Panc1 (cell line): ENCODE measurements at places on chromosomes 7 and 10.

GRCh38 chr7:68476966-68477365 lies 1121.3 kb upstream of the AUTS2 start:
- DNase-seq: no peak

DNA sequence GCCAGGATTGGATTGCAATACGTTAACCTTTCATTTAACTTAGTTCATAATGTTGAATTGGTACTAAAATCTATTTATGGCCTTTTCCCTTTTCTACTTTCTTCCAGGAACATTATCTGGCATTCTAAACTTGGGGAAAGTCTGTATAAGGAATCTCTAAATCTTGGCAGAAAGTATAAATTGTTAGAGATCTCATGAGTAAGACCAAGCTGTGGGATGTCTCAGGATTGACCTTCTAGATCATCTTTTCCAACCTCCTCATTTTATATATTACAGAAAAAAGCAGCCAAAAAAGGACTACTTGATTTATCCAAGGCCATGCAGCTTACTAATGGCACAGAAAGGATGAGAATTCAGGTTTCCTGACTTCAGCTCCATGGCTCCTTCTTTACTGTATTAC lies 598.3 kb downstream of the INHBA start:
- no peak for DNase-seq

DNA sequence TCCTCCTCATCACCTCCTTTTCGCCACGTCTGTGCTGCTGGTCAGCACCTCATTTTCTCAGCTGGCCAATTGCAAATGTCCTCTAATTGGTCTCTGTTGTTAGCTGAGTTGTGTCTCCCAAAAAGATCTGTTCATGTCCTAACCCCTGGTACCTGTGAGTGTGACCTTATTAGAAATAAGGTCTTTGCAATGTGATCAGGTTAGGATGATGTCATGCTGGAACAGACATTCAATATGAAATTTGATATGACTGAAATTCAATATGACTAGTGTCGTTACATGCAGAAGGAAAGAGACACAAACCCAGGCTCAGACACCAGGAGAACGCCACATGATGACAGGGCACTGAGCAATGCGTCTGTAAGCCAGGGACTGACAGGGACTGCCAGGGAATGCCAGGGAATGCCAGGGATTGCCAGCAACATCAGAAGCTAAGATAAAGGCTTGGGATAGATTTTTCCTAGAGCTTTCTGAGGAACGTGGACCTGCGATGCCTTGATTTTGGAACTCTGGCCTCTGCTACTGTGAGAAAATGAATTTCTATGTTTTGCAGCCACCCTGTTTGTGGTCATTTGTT lies 77.5 kb upstream of the CXCL12 start:
- DNase-seq: no peak

- DNase-seq: no peak
Measured at GRCh38 chr7:27116962-27117886, 13.3 kb downstream of the HOXA4 start.

GRCh38 chr10:85447690-85448089 lies 918.9 kb downstream of the GRID1 start:
- DNase-seq: no peak

DNA sequence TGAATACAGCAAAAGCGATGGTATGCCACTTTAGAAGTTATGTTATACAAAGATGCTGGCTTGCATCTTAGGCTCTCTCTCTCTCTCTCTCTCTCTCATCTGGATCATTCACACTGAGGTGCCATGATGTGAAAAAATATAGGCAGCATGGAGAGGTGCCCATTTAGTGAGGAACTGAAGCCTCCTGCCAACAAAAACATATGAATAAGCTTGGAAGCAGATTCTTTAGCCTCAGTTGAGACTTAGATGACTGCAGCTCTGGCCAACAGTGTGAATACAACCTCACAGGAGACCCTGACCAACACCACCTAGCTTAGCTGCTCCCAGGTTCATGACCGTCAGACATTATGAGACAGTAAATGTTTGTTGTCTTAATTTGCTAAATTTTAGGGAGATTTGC lies 560.1 kb upstream of the LRRTM3 start:
- DNase-seq: no peak

DNA sequence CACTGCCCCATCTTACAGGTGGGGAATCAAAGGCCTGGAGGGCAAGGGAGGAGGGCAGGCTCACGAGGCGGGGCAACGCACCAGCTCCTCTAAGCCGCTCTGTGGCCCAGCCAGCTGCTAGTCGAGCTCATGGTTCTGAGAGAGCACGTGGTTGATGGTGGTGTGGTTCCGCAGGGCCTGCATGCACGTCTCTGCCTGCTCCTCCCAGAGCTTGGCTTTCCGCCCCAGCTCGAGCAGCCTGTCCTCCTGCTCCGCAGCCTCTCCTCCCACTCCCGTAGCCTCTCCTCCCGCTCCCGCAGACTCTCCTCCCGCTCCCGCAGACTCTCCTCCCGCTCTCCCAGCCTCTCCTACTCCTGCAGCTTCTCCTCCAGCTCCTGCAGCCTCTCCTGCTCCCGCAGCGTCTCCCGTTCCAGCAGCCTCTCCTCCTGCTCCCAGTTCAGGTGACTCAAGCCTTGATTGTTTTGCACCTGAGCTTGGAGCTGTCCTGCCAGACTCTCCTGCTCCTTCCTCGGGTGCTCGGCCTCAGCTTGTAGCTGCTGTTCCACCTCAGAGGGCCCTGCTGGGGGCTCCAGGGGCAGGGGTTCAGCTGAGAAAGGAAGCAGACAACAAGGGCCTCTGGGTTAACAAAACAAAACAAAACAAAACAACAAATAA lies 19.1 kb upstream of the MTPAP start:
- no peak for DNase-seq

GRCh38 chr7:50285269-50285668 lies 19.2 kb upstream of the IKZF1 start:
- DNase-seq: no peak
